Hematopoietic multipotent progenitor cell treated with erythropoietin and hydrocortisone succinate and interleukin-3 and kit ligand, for 8 days (in vitro differentiated cells): ENCODE measurements at places on chromosomes 2 and 18.

DNA sequence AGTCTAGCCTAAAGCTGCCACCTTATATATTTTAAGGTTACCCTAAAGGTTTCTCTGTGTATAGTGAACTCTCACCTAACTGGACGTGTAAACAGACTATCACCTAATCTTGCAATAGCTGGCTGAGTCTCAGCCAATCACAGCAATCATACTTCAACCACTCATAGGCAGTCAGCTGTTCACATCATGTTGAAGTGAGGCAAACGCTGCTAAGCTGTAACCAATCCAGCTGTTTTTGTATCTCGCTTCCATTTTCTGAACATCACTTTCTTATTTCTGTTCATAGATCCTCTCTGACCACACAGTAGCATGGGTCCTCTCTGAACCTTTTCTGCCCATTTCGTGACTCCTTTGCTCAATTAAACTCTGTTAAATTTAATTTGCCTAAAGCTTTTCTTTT lies 468.2 kb upstream of the POU3F3 start:
- DNase-seq = no peak

DNA sequence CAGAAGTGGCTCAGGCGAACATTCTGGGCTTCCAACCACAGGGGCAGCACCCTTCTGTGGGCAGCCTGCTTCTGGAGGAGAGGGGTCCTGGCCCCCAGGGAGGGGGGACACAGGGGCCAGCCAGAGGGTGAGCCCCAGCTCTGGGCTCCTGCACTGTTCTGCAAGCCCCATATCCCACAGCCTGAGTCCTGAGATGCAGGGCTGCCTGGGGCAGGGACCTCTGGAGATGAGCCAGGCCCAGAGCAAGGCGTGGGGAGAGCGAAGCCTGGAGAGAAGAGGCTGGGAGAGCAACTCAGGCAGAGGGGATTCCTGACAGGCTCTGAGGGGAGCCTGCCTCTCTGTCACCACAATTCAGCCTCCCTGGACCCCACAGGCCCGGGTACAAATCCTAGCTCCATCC lies 13.5 kb upstream of the PRSS56 start:
- DNase-seq = no peak

GRCh38 chr2:236576087-236576486 lies 6.5 kb downstream of the ACKR3 start:
- DNase-seq = no peak

GRCh38 chr18:63261029-63261428 lies 58.5 kb downstream of the BCL2 start:
- DNase-seq = no peak

DNA sequence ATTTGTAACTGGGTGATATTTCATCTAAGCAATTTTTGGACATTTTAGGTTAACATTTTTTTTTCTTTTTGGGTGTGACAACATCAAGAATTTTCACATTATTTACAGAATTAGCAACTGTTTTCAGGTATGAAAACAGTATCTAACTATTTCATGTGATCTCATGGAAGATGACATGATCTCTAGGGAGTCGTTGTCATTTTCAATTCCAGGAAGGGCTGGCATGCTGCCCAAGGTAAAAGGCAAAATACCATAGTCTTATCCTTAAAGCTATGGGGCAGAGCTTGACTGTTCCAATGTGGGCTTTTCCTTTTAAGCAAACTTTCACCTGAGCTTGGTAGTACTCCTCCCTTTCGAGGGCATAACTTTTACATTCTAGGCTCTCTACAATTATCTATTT lies 443.7 kb downstream of the DSEL start:
- DNase-seq = peak; percentile 3

- no peak for DNase-seq
These were observed 52.9 kb downstream of the SCG2 start for GRCh38 chr2:223549215-223549614.

GRCh38 chr18:551404-552061 lies 28.6 kb upstream of the CETN1 start:
- DNase-seq = no peak

DNA sequence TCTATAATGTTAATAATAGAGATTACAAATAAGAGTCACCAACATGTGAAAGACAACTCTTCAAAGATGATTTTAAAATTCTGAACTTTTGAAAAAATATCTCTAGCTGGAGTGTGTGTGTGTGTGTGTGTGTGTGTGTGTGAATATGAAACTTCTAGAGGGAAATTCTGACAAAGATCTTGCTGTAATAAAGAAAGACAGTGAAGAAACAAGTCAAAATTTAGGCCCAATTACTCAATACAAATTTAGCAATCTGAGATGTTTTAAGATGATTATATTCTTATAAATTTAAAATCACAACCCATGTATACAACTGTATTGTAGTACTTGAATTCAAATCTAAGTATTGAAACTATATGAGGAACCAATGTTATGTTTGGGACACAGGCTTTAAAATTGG lies 57.2 kb upstream of the UGP2 start:
- DNase-seq = no peak

- DNase-seq = no peak
These were observed 33.2 kb downstream of the PTPN4 start for GRCh38 chr2:119792907-119793312.

DNA sequence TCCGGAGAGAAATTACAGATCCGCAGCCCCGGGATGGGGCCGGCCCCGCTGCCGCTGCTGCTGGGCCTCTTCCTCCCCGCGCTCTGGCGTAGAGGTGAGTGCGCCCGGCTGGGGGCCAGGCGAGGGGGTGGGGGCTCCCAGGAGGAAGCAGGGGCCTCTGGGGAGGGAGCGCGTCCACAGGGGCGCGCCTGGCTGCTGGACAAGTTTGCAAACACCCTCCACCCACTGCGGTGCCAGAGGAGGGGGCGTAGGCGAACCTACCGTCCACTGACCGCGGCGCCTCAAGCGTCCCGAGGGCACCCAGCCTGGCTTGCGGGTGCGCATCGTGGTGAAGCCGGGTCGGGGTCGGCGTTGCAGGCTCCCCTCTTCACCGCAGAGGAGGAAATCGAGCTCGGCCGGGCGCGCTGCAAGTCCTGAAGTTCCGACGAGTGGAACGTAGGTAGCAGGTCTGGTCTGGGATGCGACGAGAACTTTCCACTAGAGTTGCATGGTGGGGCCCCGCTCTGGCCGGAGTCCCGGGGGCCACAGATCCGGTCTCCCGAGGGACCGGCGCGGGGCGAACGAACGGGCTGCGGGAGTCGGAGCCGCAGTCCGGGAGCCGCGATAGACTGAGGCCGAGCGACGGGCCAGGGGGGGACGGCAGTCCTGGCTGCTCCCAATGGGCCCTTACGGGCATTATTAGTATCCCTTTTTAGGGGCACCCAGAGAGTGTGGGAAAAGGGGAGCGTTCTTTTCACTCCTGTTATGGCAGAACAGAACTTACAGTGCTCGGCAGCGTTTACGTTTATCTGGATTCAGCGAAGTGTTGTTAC lies 502 bp downstream of the MERTK start:
- peak; percentile 27 for DNase-seq

DNA sequence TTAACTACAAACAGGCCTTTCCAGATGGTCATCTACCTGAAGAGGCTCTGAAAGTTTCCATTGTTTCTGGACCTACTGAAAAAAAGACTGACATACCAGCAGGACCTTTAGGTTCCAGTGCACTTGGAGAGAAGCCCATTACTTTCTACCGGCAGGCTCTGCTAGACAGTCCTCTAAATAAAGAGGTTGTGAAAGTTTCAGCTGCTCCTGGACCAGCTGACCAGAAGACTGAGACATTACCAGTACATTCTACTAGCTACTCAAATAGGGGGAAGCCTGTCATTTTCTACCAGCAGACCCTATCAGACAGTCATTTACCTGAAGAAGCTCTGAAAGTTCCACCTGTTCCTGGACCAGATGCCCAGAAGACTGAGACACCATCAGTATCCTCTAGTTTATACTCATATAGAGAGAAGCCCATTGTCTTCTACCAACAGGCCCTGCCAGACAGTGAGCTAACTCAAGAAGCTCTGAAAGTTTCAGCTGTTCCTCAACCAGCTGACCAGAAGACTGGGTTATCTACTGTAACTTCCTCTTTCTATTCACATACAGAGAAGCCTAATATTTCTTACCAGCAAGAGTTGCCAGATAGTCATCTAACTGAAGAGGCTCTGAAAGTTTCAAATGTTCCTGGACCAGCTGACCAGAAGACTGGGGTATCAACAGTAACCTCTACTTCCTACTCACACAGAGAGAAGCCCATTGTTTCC lies 65.8 kb downstream of the ALMS1 start:
- peak; percentile 48 for DNase-seq

DNA sequence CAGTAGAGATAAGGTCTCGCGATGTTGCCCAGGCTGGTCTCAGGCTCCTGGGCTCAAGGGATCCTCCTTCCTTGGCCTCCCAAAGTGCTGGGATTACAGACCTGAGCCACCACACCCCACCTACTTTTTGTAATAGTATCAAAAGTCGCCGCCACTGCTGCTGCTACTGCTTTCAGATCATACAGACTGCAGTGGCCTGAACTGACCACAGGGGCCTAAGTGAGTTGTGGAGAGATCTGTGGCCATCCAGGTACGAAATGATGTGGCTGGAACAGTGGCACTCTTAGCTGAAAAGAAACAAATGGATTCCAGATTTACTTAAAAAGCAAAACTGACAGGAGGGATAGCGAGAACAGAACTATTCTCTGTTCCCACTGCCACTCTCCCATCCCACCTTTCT lies 32.9 kb upstream of the POMC start:
- no peak for DNase-seq

GRCh38 chr2:104863146-104863467 lies 9.2 kb downstream of the POU3F3 start:
- DNase-seq = no peak

DNA sequence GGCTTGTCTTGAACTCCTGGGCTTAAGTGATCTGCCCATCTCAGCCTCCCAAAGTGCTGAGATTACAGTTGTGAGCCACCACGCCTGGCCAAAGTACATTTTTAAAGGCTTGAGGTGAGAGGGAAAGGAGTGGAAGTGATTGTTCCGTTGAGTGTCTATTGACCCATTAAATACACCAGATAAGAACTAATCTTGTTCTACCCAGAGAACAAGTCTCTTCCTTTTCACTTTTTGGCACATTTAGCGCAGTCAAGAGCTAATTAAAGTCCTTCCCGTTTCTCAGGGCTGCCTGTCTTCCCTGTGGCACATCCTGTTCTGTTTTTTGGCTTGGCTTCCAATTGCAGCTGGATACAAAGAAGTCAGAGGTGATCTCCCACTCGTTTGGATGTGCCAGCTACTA lies 172.3 kb downstream of the ALPK2 start:
- DNase-seq = no peak

GRCh38 chr2:177245010-177245422 lies 19.5 kb downstream of the NFE2L2 start:
- DNase-seq = no peak

DNA sequence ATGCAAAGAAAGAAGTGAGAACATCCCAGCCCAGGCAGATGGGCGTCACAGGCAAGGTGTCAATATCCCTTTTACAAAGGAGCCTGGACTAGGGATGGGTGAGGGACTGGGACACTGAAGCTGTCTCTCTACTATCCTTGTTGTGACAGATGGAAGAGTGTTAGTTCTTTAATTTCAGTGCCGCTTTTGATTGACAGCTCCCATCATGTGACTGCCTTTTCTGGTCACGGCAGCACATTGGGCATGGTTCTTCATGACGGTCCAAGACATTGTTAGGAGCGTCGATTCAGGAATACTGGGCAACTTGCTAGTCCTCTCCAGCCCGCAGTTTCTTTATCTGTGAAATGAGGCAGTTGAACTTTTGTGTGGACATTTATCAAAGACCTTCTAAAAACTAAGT lies 42.4 kb upstream of the KIF5C start:
- DNase-seq = no peak

- no peak for DNase-seq
These were observed 102.8 kb upstream of the TTN start for GRCh38 chr2:178910005-178910404.

GRCh38 chr2:40454321-40454720 lies 2.4 kb upstream of the SLC8A1 start:
- no peak for DNase-seq

- DNase-seq = no peak
These were observed 47.1 kb downstream of the CNGA3 start for GRCh38 chr2:98393354-98393753.

GRCh38 chr2:150378686-150379085 lies 108.8 kb downstream of the RND3 start:
- DNase-seq = no peak

- DNase-seq = no peak
These were observed 32.2 kb downstream of the PLEKHA3 start for GRCh38 chr2:178512484-178512883.

GRCh38 chr2:6442252-6442985 lies 423.3 kb downstream of the CMPK2 start:
- DNase-seq = no peak

DNA sequence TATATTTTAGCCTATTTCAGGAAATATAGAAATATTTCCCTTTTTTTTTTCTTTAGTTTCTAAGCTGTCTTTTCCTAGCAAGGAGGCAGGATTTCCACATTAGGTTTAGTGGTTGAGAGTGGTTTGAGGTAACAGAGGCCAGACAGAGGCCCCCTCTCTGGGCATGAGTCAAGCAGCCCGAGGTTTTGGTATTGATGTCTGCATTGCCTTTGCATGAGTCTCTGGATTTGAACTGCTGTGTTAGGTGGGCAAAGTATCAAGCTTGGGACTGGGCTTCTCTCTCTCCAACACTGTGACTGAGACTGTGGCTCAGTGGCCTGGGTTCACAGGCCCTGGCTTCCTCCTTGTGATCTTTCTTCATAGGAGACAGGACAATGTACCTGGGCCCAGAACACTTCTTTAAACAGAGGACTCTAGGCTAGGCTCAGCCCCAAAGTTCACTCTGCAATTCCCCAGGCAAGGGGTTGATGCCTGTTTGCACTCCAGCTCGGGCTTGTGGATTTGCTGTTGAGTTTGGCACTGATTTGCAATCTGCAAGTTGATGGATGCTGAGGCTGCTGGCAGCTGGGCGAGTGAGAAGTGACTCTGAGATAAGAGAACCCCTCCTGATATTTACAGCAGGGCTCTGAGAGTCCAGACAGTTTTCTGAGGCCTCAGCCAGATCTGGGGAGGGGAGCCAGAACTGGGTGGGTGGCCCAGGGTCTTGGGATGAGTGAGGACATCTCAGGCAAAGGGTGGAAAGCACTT lies 271.2 kb downstream of the EN1 start:
- DNase-seq = no peak

DNA sequence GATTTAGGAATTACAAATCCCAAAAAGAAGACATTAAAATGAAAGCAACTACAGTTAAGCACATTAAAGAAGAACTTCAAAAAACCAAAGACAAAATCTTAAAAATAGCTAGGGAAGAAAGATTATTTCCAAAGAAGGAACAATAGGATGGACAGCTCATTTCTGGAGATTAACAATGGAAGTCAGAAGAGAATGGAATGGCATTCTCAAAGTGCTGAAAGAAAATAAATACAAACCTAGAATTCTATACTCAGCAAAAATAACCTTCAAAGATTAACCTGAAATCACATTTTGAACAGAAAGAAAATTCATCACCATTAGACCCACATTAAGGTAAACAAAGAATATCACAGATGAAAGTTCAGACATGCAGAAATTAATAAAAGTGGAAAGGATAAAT lies 229.2 kb downstream of the HDAC4 start:
- no peak for DNase-seq

GRCh38 chr18:2400701-2401196 lies 170.6 kb downstream of the METTL4 start:
- no peak for DNase-seq
